ENCODE measurements at places on chromosomes 5 and 9.

GRCh38 chr9:77876091-77876490, 155.5 kb downstream of the GNAQ start:
- DNase-seq: peak; percentile 32

DNA sequence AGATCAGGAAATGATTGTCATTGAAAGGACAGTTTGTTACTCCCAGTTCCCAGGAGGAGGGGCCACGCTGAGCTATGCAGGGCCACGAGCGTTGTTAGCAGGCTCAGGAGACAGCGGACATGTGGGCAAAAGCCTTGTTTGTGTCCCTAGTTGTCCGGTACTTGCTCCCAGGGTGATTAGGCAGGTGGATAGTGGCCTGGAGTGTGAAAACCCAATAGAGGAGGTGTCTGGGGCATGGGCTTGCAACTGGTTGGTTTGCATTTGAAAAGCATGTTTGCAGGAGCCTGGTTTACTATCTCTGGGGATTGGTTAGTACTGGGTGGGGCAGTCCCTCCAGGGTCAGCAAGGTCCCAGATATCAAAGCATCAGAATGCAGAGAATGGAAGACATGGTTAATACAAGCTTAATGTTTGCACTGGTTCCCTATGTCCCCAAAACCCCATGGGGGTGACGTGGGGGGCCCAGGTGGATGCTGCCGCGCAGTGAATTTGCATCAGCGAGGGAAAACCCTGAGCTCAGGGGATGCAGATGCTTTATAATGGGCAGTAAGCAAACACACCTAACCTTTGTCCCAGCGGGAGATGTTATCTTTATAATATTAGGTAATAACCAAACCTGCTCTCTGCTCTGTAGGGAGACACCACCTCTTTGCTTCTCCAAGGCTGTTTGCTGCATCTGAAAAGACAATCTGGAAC, 39.7 kb downstream of the ROPN1L start:
- no peak for DNase-seq

- DNase-seq: no peak
Measured at GRCh38 chr5:26193626-26194025, 844.8 kb downstream of the CDH9 start.

DNA sequence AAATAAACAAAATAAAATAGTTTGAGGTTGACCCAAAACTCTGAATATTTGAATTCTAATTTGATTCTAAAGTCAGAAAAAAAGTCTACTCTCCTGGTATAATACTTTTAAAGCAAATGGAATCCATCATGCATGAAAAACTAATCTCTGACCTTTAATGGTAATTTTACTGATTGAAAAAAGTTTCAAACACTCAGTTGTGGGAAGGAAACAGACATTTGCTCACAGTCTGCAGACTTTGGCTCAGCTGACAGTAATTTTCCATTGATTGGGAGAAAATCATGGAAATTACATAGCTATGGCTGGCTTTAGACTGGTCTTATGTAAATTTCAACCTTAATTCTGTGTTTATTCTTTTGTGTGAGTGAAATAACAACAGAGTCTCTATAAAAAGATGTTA, 574.3 kb downstream of the PDE4D start:
- no peak for DNase-seq

GRCh38 chr5:164394686-164395194, 889.3 kb downstream of the MAT2B start:
- no peak for DNase-seq
